Uterus (tissue), 4 donors: ENCODE measurements at places on chromosomes 7 and 10.

DNA sequence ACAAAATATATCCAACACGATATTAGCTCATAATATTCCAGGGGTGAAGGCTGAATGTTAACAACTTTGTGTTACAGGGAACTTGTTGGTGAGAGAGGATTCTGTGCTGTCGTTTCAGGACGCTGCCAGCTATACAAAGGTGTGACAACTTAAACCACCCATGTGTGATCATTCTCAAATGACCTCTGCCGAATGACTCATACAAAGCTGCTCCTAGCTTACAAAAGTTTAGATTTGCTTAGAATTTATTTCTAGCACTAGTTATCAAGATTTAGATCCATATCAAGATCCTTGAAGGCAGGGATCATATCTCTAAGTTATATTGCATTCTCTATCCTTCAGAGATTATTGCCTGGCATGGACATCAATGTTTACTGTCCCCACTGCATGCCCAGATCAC is 65.3 kb downstream of the COBL start:
- no peak for DNase-seq

- DNase-seq = no peak
These were observed 10.0 kb upstream of the TSPAN12 start for GRCh38 chr7:120867932-120868331.

DNA sequence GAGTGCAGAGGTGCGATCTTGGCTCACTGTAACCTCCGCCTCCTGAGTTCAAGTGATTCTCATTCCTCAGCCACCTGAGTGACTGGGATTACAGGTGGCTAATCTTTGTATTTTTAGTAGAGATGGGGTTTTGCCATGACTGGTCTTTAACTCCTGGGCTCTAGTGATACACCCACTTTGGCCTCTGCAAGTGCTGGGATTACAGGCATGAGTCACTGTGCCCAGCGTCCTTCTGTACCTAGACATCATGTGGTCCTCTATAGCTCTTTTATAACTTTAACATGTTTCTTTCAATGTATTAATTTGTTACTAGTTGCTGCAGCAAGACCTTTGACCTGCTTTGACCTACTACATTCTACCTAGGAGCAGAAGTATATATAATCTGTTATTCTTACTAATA is 38.7 kb upstream of the BICC1 start:
- no peak for DNase-seq

GRCh38 chr10:104353325-104354048 is at the start of gene CFAP58:
Gene CFAP58, plus strand, starts transcription at chr10:104353833. Its CDS starts 65 bp downstream, at chr10:104353898.
- peak; percentile 96 for DNase-seq

GRCh38 chr7:51311166-51311565 is 5.4 kb downstream of the COBL start:
- no peak for DNase-seq
